ENCODE measurements at places on chromosomes 5 and 9.

- no peak for DNase-seq
These were observed 30.1 kb downstream of the PTPA start for GRCh38 chr9:129141066-129142041.

DNA sequence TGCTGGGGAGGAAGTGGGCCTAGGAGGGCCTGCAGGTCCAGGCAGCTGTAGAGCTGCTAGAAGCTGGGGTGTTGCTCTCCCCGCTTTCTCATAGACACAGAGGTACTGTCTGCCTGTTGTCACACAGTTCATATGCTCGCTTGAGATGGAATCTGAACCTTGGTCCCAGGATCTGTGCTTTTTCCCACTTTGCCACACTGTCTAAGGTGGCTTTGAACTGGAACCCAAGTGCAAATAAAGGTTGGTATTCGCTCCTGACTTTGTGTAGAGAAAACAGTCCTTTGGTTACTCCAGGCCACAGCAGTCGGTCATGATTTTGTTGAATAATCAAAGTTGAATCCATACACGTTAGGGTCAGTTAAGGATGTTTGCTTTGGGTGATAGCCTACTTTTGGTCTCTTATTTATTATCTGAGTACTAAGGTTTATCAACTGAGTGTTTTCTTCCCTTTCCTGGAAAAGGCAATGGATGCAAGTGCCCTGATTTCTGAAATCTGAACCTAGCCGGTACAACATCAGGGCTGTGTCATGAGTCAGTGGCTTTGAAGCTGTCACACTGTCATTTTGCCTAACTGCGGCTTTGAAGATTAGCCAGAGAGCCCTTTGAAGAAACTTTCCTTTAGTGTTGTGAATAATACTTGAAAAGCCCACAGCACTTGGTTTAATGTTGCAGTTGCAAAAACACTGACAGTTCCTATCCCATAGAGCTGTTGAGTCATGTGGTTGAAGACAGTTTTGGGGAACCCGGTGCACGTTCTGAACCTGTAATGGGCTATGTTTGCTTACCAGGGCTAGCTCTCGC lies 41.3 kb downstream of the HABP4 start:
- DNase-seq = no peak

GRCh38 chr9:134058716-134059115 lies 9.1 kb downstream of the BRD3 start:
- DNase-seq = no peak

- peak; percentile 40 for DNase-seq
These were observed 180.9 kb downstream of the NR3C1 start for GRCh38 chr5:143222287-143223231.

All from KG1 (cell line).